CD4-positive, alpha-beta T cell treated with Interferon gamma for 1 hour (primary cell): ENCODE measurements at places on chromosomes 5 and 9.
A peak's percentile ranks its signal among the peaks of the same experiment; 100 is the strongest.

DNA sequence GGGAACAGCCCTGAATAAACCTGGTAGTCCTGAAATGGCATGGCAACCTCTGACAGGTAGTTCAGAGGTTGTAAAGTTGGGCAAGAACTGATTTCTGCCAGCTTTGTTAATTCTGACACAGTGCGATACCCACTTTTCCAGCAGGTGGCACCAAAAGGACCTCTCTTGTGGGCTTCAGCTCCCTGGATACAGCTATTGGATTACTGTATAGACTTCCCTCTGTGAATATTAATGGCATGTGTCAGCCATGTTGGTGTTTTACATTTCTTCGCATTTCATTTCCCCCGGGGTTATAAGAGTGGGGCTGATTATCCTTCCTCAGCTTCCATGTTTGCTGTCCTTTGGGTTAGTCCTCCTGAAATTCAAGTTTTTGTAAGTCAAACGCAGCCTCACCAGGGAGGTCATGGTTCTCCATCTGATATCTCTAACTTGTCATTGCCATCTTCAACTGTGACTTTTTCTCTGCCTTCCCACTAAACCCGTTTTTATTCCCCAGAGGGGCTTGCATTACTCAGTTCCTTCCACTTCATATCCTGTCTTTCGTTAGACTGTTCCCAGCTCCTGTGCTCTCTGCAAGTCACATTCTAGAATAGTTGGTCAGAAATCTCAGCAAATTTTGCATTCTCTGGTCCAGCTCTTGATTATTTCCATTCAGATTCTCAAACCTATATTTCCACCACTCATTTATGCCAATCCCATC, 135.6 kb downstream of the LIFR start:
- no peak for DNase-seq

- DNase-seq: no peak
These were observed 49.9 kb downstream of the IRX2 start for GRCh38 chr5:2701592-2701991.

GRCh38 chr5:157245886-157246285, 20.0 kb upstream of the CYFIP2 start:
- DNase-seq: no peak

- no peak for DNase-seq
These were observed 252.3 kb upstream of the ADRA1B start for GRCh38 chr5:159663986-159664385.

DNA sequence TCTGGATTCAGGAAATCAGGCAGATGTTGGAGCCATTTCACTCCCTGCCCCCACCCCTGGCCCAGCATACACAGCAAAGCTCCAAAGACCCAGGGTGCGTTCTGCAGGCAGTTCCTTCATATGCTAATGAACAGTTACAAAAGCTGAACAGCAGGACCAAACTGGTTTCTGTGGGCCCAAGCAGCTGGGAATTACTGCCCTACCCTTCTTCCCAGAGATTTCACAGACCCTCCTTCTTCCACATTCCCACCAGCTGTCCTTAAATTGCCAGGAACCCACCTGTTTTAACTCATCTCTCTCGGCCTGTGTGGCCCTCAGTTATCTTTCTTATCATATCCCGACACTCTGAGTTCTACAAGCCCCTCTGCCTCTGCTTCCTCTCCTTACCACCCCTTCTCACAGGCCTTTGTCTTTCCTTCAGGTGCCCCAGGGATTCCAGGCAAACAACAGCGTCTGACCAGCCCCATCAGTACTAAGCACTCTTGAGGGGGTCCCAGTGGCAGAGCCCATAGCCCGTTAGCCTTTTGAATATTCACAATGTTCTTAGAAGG, 10.6 kb upstream of the F2RL1 start:
- DNase-seq: no peak

- no peak for DNase-seq
These were observed 130.4 kb downstream of the PRELID2 start for GRCh38 chr5:145704724-145705123.

- DNase-seq: no peak
These were observed 42.3 kb downstream of the ZNF883 start for GRCh38 chr9:112969730-112970129.

GRCh38 chr5:168890816-168891812, 311.9 kb upstream of the PANK3 start:
- no peak for DNase-seq

- peak; percentile 19 for DNase-seq
These were observed 9.9 kb upstream of the PCDHB2 start for GRCh38 chr5:141084487-141084989.

- DNase-seq: no peak
These were observed 2031.7 kb downstream of the EFNA5 start for GRCh38 chr5:105639068-105639467.

- no peak for DNase-seq
These were observed 61.7 kb downstream of the GLRA1 start for GRCh38 chr5:151862811-151863472.

DNA sequence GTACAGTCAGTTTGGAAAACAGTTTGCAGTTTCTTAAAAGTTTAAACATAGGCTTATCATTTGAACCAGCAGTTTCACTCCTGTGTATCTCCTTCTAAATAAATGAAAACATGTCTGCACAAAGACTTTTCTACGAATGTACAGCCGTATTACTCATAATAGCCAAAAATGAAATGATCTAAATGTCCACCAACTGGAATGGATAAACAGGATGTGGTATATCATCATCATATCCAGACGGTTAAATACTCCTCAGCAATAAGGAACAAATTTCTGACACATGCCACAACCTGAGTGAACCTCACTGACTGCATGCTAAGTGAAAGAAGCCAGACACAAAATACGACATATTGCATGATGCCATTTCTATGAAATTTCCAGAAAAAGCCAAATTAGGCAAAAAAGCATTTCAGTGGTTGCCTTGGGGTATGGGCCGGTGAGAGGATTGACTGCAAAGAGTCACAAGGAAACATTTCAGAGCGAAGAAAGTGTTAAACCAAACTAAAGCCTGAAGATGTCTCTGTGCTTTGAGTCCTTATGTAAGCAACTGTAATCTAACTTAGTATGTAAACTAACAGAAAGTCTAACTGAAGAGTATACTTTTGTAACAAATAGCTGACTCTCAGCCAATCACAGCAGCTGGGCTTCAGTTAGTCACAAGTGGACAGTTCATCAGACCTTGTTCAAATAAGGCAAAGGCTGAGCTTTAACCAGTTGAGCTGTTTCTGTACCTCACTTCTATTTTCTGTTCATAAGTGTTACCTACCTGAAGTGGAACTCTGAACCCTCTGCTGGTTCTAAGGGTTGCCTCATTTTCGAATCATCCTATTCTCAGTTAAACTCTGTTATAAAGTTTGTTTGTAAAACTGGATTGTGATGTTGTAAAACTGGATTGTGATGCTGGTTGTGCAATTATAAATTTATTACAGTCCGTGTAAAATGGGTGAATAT, 65.2 kb downstream of the TRIO start:
- DNase-seq: no peak

DNA sequence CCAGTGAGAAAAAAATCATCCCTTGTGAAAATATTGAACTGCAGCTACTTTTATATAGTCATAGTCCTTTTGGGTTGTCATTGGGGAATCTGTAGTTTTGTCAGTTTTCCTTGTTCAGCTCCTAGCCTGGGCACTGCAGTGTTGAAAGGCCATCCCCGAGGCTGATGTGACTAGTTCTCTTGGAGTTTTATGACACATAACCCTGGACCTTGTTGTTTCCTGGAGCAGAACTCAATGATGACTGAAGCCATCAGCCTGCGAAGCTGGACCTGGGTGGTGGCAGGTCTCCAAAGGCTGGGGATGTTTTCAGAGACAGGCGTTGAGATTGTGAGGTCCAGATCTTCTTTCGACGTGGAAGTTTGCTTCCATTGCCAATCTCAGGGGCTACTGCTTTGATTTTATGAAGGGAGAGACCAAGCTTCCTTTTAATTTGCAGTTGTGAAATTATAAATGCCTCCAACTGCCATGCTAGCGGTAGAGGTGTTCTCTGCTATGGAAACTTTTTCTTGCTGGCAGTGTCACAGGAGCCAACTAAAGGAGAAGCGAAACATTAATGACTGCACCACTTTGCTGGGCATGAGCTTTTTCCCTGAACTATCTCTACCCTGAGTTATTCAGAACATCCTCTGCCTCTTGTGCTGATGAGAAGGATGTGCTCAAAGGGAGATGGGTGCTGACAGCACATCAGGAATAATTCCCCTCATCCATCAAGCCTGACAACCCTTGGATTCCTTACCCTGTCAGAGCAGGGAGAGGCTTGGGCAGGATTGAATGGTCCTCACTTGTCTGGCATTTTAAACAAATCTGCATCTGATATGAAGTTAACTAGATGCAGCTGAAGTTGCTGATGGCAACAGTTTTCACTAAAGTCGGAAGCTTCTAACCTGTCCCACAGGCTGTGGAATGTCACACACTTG, 209.6 kb downstream of the MAST4 start:
- DNase-seq: no peak

GRCh38 chr5:67748165-67748690, 467.3 kb upstream of the PIK3R1 start:
- no peak for DNase-seq

DNA sequence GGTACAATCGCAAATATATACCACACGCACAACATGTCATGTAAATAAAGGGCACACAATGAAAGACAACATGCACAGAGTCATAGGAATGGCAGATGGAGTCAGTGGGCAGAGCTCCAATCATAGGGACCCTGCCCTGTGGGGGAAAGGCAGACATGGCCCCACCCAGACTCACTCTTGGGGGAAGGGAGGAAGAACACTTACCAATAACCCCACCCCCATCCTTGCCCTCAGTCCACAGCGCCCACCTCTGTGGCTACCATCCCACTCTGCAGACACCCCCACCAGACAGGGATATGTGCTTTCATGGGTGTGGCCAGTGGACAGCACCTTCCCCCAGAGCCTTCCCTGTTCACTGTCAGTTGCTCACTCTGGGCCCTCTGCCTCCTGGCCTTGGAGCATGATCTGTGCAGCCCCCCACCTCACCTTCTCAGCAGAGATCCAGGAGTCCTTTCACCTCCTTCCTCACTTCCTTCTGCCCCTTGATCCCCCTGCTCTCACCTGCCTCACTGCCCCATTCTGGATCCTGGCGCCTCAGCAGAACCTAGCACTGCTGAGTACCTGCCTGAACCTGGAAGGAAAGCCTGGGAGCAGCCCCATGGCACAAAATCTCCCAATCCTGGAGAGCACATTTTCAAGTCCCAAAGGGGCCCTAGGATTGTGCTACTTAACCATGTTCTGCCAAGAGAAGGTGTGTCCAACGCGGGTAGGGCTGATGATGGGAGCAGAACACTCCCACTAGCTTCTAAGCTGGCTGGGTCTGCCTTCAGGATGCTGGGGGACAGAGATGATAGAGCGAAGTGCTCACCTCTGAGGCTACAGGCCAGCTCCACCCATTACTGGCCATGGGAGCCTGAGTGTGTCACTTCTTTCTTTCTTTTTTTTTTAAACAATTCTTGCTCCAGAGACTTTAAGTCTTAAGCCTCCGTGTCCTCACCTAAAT, 1.5 kb upstream of the PHF19 start:
- no peak for DNase-seq

- DNase-seq: no peak
These were observed 730.0 kb downstream of the MTRR start for GRCh38 chr5:8598996-8599395.

DNA sequence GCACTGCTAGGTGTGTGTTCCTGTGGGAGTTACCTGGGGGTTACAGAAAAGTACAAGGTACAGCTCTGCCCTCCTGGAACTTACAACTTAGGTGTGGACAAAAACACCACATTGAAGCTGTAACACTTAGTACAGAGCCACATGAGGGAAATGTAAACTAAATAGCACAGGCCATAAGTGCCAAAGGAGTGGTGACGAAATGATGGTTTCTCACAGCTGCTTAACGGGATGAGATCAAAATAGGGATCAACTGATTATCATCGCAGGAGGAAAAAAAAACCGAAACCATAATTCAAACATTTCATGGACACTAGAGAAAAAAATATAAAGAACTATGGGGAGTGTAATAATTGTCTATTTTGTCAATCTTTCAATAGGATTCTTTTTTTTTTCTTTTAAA, 5.9 kb downstream of the LIX1 start:
- no peak for DNase-seq

GRCh38 chr9:127977884-127978647, 2.7 kb downstream of the EEIG1 start:
- no peak for DNase-seq

- DNase-seq: no peak
These were observed 66.2 kb downstream of the NDST1 start for GRCh38 chr5:150573867-150574817.

DNA sequence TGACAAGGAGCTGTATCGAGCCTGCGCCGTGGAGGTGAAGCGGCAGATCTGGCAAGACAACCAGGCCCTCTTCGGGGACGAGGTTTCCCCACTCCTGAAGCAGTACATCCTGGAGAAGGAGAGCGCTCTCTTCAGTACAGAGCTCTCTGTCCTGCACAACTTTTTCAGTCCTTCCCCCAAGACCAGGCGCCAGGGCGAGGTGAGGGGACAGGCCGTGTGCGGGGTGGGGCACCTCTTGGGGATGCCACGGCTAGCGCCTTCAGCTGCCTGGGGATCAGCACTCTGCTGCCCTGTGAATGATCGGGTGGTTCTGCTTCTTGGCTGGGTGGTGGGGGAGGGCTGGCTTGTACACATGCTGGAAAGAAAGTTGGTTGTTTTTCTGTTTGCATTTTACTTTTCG, 1.7 kb downstream of the NELFB start:
- DNase-seq: no peak

- DNase-seq: no peak
These were observed 55.2 kb upstream of the CTSL start for GRCh38 chr9:87670572-87671264.

DNA sequence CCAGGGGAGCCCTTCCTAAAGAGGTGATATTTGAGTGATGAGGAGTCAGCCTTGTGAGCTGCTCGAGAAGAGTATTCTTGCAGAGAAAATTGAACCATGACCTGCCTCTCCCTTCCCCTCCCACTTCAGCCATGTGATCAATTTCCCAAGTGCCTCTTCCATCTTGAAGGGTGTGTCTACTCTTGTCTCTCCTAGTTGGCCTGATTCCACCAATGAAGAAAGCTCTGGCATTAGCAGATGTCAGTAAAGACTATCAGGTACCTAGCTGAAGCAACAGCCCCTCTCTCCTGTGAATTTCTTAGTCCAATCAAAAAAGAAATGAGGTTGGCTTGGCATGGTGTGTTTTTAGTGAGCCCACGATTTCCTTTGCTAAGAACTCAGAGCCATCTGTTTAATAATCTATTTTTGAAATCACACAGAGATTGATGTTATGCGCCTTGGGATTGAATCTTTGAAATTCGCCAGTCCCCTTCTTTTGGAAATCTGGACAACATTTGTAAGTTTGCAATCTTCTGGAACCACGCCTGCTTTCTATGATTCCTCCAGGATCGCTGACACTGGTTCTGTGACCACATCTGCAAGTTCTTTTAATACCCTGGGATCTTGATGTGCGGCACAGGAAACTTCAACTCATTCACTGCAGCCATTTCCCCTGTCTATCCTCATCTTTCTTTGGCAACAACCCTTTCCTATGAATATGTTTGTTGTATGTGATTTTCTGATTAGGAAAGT, 404.6 kb downstream of the DMRT2 start:
- DNase-seq: no peak

GRCh38 chr9:92308893-92309292, 15.4 kb upstream of the IARS1 start:
- no peak for DNase-seq

GRCh38 chr9:32426278-32426939, 42.0 kb downstream of the ACO1 start:
- DNase-seq: no peak
